ENCODE measurements at places on chromosomes 6 and 20.

GRCh38 chr20:49104365-49104648 lies 58.2 kb downstream of the CSE1L start:
- H3K4me1 ChIP-seq: no peaks in the 10 kb centered on the region
- no peaks in the 10 kb centered on the region for H3K27me3 ChIP-seq
- peaks cover 62% of the 10 kb centered on the region for H3K36me3 ChIP-seq
- no peak overlapping the region for H3K27ac ChIP-seq

DNA sequence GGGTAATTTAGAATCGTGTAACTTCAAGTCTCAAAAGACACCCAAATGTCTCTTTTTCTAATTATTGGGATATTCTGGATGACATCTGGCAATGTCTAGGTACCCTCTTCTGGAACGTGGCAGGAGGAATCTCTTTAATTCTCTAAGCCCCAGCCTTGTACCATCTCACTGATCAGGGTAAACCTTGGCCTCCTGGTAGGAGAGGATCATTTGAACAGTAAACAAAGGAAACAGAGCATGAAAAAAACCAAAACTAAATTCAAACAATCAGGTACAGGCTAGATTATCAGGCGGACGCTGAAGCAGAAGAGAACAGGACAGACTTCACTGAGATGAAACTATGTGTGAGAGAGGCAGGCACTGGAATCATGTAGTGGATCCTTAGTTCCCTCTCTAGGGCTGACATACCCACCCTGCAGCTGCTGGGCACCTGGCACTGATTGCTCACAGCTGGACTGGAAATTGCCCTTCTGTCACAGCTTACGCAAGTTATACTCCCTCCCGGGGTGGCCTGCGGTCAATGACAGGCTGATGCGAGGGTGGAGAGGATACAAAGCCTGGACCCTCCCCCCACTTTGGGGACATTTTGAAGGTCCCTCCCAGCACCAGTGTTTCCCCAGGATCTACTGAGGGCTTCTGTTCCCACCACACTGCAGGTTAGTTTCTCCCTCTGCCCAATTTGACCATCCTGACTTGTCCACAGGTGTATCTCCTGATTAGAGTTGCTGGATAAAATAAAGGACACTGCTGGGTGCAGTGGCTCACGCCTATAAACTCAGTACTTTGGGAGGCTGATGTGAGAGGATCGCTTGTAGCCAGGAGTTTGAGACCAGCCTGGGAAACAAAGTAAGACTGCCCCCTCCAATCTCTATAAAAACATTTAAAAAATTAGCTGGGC lies 20.6 kb upstream of the ZBTB24 start:
- no peak overlapping the region for H3K4me3 ChIP-seq
- H3K27me3 ChIP-seq: no peaks in the 10 kb centered on the region
- no peak overlapping the region for H3K27ac ChIP-seq
- no peaks in the 10 kb centered on the region for H3K36me3 ChIP-seq
- no peak for DNase-seq
- no peaks in the 10 kb centered on the region for H3K4me1 ChIP-seq

DNA sequence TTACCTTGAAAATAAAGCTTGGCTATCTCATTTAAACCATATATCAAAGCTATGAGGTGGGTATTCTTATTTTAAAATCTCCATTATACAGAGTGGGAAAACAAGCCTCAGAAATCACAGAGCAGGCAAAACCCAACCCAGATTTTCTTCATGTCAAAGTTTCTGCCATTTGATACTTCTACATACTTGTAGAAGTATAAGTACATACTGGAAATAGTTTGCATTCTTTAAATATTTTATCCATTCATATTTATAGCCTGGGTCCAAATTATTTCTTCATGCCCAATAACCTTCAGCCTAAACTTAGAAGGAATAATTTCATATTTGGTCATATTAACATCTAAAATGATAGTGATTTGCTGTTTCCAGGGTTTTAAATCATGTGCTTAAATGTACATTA lies 61.8 kb downstream of the MLIP start:
- no peak for DNase-seq
- no peaks in the 10 kb centered on the region for H3K27me3 ChIP-seq
- no peak overlapping the region for H3K27ac ChIP-seq
- no peaks in the 10 kb centered on the region for H3K4me1 ChIP-seq
- no peak overlapping the region for H3K4me3 ChIP-seq

DNA sequence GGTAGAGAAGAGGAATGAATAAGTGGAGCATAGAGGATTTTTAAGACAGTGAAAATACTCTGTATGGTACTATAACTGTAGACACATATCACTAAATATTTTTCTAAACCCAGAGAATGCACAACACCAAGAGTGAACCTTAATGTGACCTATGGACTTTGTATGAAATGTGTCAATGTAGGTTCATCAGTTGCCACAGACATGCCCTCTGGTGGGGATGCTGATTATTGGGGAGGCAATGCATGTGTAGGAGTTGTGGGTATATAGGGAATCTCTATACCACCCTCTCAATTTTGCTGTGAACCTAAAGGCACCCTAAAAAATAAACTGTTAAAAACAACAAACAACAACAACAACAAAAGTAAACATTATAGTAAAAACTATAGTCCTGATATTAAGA lies 293.7 kb downstream of the RNF144B start:
- H3K4me3 ChIP-seq: no peak overlapping the region
- no peak for DNase-seq
- H3K27me3 ChIP-seq: no peaks in the 10 kb centered on the region
- H3K27ac ChIP-seq: no peak overlapping the region
